Dorsolateral prefrontal cortex (tissue), 122 donors: ENCODE measurements at places on chromosomes 4 and X. TPM values are rescaled to one million over a fixed set of nuclear protein-coding genes. Genes with fewer than 3 reads are reported as not detected.

DNA sequence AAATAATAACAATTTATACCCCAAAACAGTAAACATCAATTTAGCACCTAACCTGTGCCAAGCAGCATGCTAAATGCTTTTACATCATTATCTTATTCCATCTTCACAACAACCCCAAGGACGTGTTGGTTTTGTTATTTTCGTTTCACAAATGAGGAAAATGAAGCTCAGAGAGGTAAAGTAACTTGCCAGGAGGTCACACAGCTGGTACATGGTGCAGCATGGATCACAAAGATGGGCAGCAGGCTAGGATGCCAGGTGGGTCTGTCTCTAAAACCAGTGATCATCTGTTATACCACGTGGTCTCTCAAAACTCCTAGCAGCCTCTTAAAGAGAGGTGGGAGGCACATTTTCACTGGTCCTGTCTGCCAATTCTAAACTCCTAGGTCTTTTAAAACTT is 323.6 kb upstream of the F9 start:
- no peak for DNase-seq

DNA sequence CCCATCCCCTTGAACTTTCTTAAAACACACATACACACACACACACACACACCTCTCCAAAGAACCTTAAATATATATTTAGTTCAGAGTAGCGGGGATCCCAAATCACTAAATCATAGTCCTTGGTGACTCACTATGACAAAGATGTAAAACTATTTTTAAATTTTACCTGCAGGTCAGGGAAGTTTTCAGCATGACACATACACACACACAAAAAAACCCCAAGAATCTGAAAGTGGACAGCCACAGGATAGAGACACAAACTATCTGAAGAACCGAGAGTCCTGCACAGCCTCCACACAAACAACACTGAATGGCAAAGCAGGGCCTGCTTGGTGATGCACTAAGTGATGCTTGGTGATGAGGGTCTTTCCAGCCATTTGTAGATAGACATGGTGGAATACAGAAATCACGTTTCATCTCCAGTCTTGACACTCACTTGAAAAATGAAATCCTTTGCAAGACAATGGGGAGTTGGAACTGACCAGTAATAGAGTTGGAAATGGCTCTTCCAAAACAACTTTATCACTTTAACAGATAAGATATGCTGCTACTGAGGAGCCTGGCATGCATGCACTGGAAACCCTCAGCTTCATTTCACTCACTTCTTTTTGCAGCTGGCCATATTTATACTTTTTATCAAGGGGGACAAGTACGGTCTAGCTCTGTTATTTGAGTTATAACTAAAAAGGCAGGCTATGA is 307.3 kb downstream of the RAPGEF2 start:
- no peak for DNase-seq

- DNase-seq = no peak
Observed at GRCh38 chrX:103061486-103061885, 2.5 kb downstream of the BEX1 start.

DNA sequence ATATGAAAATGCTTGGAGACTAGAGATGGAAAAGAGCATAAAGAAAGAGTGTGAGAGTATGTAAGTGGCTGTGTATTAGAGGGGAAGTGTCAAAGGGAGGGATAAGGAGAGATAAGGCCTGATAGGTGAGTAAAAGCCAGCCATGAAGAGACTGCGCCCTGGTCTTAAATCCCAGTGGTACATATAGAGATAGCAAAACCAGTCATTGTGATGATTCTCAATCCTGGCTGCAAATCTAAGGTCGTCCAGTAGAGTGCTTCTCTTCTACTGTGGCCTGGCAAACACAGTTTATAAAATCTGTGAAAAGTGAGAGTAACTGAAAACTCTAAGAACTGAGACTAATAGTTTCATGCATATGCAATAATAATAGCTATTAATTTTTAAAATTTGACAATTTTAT is 86.9 kb downstream of the MAB21L2 start:
- DNase-seq = no peak

DNA sequence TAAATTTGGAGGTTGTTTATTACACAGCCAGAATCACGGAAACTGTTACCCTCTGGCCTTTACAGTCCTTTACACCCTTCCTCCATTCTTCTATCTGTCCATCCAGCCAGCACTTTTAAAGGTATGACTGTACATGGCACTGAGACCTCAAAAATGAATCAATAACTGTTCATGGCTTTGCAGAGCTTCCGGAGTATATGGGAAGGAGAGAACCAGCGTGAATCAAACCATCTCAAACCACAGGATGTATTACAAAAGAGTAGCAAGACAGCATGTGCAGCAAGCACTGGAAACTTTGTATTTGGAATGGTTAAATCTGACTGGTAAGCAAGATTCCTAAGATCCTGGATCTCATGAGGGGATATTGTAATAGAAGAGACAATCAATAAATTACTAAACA is 228.5 kb upstream of the CASK start:
- no peak for DNase-seq

DNA sequence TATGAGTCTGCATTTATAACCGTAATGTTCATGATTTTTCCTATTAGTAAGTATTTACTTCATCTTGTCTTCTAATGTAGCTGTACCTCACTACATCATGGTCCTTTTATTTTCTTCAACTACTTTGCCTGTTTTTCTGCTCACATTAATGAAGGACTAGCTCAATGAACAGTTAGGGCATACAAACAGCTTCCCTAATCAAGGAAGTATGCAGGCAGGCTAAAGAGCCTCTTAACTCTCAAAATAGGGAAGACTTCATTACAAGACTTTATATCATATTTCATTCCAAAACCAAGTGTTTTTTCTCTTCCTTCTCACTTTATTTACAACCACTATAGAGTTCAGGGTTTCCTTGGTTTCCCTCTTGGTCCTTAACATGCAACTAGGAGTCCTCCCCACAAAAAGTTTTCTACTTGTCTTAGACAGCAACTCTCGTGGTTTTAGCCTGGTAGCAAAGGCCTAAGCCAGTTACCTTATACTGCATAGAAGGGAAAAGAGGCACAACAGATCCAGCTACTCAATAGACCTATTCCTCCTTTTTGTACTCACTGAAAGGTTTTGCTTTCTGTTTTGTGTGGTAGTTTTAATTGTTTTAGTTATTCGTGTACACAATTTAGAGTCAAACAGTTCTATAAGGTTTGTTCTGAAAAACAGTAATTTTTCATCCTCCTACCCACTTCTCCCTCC is 40.8 kb downstream of the SMIM14 start:
- DNase-seq = no peak

NHS gene
- 10.3 TPM for total RNA-seq

DNA sequence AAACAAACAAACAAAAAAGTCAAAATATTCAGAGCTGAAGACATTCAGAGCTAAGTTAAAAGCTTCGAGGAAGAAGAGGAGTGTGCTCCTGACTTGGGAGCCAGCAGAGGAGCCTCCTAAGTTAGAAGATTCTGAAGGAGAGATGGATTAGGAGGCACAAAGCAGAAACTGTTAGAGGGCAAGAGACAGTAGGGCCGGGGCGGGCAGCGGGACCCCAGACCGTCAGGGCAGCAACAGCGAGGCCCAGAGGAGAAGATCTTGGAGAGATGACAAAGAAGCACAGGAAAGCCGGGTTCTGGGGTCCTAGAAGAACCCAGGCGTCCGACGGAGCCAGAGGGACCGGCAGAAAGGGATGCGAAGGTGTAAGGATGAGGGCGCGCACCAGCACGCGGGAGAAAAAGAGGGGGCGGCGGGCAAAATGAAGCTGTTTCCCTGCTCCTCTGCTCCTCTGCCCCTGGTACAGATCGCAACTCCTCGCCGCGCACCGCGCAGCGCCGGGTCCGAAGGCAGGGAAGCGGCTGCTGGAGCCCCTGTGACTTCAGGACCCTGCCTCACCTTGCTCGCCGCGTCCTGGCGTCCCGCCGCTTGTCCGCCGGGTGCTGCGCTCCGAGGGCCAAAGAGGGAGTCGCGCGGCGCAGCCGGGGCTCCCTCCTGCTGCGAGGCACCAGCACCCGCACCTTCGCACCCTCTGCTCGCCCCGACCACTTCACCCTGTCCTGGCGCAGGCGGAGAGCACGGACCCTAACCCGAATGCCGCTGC is 477 bp downstream of the KLHL13 start:
- peak; percentile 7 for DNase-seq

RHOXF2B gene
- total RNA-seq = not detected

MTTP gene
- total RNA-seq = 0.79 TPM

- no peak for DNase-seq
Observed at GRCh38 chrX:57104406-57104805, 16.9 kb downstream of the SPIN2B start.

DNA sequence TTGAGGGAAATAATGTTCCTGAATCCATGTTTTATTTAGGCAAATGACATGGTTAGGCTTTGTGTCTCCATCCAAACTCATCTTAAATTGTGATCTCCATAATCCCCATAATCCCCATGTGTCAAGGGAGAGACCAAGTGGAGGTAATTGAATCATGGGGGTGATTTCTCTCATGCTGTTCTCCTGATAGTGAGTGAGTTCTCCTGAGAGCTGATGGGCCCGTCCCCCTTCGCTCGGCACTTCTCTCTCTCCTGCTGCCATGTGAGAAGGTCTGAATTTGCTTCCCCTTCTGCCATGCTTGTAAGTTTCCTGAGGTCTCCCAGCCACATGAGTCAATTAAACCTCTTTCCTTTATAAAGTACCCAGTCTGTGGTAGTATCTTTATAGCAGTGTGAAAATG is 563.0 kb upstream of the NR3C2 start:
- no peak for DNase-seq

DNA sequence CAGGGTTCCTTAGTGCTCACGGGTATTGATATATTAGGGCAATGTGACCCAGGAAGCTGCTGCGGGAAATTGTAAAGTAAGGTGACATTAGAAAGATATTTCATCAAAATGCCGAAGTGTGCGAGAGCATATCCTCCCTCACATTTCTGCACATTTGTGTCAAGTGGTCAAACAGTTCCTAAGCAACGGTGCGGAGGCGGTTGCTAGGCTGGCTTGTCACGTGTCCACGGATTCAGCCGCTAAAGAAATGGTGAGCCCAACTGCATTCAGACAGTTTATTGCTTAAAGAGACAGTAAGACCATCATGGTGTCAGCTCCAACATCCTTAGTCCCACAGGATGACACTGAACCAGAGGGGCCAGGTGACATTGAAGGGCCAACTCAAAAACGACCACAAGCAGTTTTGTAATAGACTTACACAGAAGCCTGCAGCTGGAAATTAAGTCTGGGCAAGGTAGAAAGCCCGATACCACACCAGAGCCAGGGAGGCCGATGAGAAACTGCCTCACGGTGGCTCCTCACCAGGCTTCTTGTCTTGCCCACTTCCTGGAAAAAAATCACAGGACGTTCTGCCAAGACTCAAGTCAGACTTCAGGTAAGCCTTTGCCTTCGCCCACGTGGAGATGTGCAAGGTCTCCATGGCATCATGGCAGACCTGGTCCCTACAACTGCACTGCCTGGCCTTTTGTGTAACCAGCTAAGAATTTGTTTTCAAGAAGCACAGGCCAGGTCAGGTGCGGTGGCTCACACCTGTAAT is 50.4 kb downstream of the USP11 start:
- peak; percentile 56 for DNase-seq

PCYT1B gene
- 24.9 TPM for total RNA-seq

- DNase-seq = no peak
Observed at GRCh38 chrX:49972328-49972860, 50.0 kb downstream of the CLCN5 start.

DNA sequence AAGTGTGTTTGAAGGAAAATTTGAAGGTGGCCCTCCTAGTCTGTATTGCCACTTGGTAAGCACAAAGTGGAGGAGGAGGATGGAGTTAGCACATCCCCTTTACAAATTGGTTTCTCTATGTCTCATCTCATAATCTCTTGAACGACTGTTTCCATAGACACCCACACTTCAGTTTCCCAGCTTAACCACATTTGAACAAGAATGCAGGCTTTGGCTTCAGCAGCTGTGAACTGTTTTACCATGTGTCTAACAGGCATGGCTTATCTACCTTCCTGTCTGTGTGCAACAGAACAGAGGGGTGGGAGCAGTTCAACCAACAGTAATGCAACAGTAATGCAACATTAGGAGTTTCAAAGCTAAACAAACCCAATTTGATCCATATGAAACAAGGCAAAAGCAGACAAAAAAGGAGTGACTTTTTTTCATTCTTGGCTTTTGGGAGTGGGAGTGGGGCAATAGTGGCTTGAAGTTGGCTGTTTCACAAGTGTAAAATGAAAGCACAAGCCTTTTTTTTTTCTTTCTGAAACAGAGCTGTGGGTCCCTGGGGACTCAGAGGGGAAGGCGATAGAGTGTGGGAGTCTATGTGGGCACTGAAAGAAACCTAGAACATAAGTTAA is 108.0 kb downstream of the ITM2A start:
- DNase-seq = no peak

GRCh38 chr4:47017081-47017480 is 14.3 kb upstream of the GABRB1 start:
- DNase-seq = no peak

GRCh38 chrX:44815681-44816080 is 28.1 kb upstream of the DUSP21 start:
- no peak for DNase-seq

- DNase-seq = no peak
Observed at GRCh38 chr4:184959309-184959708, 59.0 kb upstream of the HELT start.

- DNase-seq = no peak
Observed at GRCh38 chr4:1676605-1677525, 7.2 kb downstream of the FAM53A start.

TMEM129 gene
- 37.4 TPM for total RNA-seq

GRCh38 chr4:62960415-62960814 is 1448.8 kb downstream of the TECRL start:
- DNase-seq = no peak

DNA sequence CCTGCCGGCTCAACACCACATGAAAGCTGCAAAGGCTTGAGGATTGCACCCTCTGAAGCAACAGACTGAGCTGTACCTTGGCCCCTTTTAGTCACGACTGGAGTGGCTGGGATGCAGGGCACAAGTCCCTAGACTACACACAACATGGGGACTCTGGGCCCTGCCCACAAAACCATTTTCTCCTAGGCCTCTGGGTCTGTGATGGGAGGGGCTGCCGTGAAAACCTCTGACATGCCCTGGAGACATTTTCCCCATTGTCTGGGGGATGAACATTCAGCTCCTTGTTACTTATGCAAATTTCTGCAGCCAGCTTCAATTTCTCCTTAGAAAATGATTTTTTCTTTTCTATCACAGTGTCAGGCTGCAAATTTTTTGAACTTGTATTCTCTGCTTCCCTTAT is 123.5 kb upstream of the SMARCAD1 start:
- no peak for DNase-seq

DNA sequence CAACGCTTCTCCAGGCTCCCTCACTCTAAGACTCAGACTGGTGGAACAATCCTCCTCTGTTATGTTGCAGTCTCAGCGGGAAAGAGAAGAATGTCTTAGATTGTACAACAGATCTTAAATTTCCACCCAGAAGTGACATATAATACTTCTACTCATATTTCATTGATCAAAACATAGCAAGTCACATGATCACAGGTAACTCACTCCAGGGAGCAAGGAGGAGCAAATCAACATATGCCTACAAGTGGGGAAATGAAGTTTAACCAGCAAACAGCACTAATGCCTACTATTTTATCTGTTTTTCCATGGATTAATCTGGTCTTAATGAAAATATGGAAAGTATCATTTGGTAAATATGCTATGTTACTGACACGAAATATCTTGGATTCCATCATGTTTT is 819.8 kb downstream of the CCSER1 start:
- DNase-seq = no peak

OGT gene
- 221 TPM for total RNA-seq

F8 gene
- total RNA-seq = 17.1 TPM
